ENCODE measurements at places on chromosomes 7 and 10.

DNA sequence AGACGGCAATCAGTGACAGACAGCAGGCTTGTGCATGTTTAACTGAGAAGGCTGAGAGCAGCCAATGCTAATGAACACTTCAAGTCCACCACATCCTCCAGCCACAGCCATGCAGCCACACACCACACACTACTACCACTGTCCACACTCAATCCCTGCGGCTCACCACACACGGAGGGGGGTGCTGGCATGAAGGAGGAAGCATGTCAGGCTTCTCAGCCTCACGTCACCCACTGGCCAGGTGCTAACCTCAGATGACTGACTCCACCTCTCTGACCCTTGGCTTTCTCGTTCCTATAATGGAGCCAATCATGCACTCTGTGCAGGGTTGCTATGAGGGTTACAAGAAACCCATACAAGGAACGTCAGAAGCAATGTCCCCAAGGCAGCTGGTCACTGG lies 165.4 kb upstream of the RNF32 start:
- no peak for DNase-seq

DNA sequence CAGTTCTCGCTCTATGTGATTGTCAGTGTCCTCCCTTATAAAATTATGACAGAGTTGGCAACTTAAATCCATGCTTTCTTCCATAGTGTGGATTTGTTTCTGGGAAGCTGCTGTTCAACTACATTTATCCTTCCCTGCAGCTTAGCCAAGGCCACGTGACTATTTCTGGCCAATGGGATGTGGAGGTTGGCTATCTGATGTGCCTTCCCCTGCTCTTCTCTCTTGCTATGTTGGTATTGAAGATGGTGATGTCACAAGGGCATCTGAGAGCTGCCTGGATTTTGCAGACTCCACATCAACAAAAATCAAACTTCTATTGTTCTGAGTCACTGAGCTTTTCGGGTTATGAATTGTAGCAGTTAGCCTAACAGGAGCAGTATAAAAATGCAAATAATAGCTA lies 164.9 kb upstream of the RHOBTB1 start:
- DNase-seq: no peak

GRCh38 chr10:79488870-79489269 lies 23.5 kb upstream of the EIF5AL1 start:
- DNase-seq: no peak

DNA sequence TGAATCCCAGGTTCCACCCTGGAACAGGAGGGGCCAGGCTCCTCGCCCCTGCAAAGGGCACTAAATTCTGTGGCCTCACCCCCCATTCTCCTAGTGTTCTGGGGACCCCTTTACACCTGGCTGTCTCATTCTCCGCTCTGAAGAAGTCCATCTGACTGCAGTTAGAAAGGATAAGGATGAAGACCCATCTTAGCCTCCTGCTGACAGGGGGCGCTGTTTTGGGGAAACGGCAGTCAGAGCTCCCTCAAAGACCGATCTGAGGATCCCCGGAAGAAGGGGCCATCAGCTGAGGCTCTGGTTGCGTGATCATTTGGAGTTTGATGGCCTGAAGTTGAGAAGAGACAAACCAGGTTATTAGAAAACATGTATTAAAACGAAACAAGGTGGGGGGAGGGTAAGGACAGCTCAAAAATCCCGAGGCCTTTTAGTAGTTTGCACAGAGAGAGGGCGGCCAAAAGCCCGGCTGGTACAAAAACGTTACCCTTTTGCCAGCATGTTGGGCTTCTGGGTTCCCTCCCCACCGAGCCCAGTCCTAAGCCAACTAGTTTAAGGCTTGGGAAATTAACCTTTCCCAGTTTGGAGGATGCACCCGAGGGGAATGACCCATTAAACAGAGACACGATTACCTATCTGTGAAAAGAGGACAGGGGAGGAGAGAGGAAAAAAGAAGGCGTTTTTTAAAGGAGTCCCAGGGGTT lies 102.8 kb downstream of the CHN2 start:
- DNase-seq: no peak

DNA sequence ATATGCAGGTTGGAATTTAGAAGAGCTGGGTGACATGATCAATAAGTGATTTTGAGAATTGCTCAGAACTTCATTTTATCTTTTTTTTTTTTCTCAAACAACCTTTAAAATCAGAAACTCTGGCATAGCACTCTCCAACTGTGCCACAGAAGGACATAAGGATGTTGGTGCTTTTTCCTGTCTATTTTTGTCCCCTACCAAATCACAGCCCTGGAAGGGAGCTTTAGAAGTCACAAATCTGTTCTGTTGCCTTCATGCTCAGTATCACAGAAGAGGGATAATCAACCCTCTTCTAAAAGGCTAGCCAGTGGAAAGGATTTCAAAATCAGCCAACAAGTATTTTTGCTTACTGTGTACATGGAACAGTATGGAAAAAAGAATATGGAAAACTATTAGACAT lies 14.8 kb upstream of the NRP1 start:
- DNase-seq: no peak

- no peak for DNase-seq
These were observed 694.1 kb downstream of the ANKRD7 start for GRCh38 chr7:118918556-118918955.

- DNase-seq: no peak
These were observed 868 bp downstream of the MYO1G start for GRCh38 chr7:44977959-44978335.

- DNase-seq: no peak
These were observed 16.4 kb downstream of the UNCX start for GRCh38 chr7:1248916-1249581.

GRCh38 chr7:155680864-155681263 lies 36.4 kb downstream of the RBM33 start:
- no peak for DNase-seq

GRCh38 chr10:13365243-13365642 lies 17.1 kb upstream of the SEPHS1 start:
- no peak for DNase-seq

DNA sequence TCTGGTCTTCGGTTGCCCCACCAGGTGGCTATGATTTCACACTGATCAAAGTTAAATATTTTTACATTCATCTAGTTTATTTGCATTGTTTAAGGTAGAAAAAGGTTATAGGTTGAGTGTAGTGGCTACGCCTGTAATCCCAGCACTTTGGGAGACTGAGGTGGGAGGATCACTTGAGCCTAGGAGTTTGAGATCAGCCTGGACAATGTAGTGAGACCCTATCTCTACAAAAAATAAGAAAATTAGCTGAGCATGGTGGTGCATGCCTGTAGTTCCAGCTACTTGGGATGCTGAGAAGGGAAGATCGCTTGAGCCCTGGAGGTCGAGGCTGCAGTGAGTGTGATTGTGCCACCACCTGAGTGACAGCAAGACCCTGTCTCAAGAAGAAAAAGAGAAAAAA lies 3.8 kb downstream of the CCM2 start:
- DNase-seq: no peak

GRCh38 chr7:81447351-81447952 lies 322.4 kb downstream of the HGF start:
- DNase-seq: peak; percentile 21

- DNase-seq: no peak
These were observed 171.9 kb upstream of the NRP1 start for GRCh38 chr10:33506391-33506790.

GRCh38 chr7:87528730-87529129 lies 53.2 kb upstream of the ABCB4 start:
- DNase-seq: no peak

GRCh38 chr10:73894245-73894971 lies 16.5 kb upstream of the PLAU start:
- no peak for DNase-seq

DNA sequence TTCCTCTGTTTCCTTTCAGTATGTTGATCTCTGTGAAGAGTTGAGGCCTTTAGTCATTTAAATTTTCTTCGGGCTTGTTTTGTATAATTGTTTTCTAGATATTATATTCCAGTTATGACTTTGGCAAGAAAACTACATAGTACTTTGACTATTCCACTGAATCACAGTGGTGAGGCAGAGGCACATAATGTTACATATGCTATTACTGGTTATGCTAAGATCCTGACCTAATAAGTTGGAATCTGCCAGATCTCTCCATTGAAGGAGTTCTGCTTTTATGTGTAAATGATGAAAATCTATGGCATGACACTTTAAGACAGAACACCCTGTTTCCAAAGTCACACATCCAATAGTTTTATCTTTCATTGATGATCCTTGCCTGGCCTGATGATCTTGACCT lies 83.7 kb downstream of the CYP2C19 start:
- DNase-seq: no peak

DNA sequence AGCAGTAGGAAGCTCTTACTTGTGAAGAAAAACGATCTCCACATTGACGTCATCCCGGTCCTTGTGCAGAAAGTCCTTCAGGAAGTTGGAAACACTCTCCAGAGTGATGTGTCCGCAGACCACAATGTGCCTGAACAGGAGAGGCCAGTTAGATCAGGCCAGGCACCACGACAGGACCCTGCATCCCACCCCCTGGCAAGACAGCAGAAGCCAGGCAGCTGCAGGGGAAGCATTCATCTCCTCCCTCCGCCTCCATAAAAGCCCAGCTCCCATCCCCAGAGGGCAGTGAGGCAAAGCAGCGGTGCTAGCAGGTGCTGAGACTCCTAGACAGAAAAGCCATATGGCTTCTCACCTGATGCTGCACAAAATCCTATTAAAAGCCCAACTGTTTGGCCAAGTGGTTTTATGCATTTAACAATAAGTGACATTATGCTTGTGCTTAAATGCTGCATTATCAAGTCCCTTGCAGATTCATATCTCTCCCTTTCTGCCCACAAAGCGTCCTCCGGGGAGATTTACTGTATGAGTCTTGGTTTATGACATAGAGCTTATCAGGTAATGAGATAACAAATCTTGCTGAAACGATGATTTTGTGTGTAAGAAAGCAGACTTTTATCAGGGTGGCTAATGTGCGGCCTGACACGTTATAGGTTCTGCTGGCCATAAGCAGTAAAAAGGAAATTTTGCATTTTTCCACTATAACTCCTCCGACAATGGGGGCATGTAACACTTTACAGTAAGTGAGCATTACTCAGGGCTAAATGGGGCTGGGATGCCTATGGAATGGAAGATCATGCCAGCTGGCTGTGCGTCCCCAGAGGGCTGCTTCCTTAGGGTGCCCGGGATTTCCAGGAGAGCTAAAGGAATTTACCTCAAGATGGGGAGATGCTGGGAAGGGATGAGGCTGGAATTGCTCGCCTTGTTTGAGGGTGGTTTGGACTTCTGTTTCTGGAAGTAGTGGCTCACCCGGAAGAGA lies 546.9 kb downstream of the KCNMA1 start:
- DNase-seq: no peak

GRCh38 chr7:112383671-112384417 lies 66.4 kb upstream of the IFRD1 start:
- peak; percentile 39 for DNase-seq

- DNase-seq: no peak
These were observed 1098.5 kb upstream of the LRRTM3 start for GRCh38 chr10:65827359-65827758.

GRCh38 chr10:34830217-34830822 lies 15.2 kb upstream of the PARD3 start:
- no peak for DNase-seq

DNA sequence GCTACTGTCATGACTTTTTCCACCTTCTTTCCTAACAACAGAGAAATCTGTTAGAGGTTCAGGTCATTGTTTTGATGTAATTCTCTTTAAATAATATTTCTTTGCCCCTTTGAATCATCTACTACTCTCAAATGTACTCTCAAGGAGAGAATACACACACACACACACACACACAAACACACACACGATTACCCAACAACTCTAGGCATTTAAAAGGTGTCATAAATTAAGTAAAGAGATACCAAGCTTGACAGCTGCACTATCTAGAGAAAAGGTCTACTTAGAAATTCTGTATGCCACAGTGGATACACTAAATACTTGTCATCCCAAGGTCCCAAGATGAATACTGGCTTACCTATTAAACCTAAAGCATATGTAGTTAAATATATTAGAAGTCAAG lies 4.8 kb downstream of the PANK1 start:
- DNase-seq: no peak

DNA sequence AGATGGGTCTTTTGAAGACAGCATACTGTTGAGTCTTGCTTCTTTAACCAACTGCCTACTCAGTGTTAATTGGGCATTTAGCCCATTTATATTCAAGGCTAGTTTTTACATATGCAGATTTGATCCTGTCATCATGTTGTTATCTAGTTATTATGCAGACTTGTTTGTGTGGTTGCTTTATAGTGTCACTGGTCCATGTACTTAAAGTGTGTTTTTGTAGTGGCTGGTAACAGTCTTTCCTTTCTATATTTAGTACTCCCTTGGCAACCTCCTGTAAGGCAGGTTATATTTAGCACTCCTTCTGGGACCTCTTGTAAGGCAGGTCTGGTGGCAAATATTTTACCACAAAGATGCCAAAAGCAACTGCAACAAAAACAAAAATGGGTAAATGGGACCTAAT lies 66.7 kb downstream of the TES start:
- DNase-seq: no peak

GRCh38 chr7:129512192-129512591 lies 9.9 kb downstream of the SMKR1 start:
- DNase-seq: no peak

- DNase-seq: no peak
These were observed 32.5 kb downstream of the ZNF277 start for GRCh38 chr7:112238852-112239610.

DNA sequence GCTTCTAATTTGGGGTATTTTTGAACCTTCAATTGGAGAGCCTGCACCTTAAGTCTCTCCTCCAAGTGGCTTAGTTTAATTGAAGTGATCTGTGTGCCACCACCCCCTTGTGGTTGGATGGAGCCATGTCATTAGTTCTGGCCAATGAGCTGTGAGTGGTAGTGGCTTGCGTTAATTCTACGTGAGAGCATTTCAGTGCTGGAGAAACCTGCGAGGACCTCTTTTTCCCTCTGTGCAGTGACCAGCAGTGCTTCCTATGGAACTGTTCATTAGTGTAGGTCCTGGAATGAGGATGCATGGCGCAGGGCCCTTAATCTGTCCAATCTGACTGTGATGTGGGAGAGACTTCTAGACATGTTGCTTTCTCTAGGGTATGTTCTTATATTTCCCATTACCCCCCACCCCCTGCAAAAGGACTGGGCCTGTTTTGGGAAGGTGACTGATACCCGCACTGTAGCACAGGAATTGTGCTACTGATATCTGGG lies 3.8 kb downstream of the HILPDA start:
- peak; percentile 66 for DNase-seq

- peak; percentile 59 for DNase-seq
These were observed 201.4 kb downstream of the PTEN start for GRCh38 chr10:88064608-88065382.

- DNase-seq: no peak
These were observed 64.9 kb downstream of the CELF2 start for GRCh38 chr10:11082526-11082925.

GRCh38 chr7:152699079-152699478 lies 23.1 kb upstream of the XRCC2 start:
- DNase-seq: no peak

- DNase-seq: no peak
These were observed 136.0 kb upstream of the NAMPT start for GRCh38 chr7:106420736-106421135.

All from thymus (tissue), 14 donors.